ENCODE measurements at places on chromosomes 2 and 18. TPM values are rescaled to one million over a fixed set of nuclear protein-coding genes. Genes with fewer than 3 reads are reported as not detected.
A peak's percentile ranks its signal among the peaks of the same experiment; 100 is the strongest.

GRCh38 chr2:71812736-71813135 is 334.9 kb downstream of the CYP26B1 start:
- DNase-seq: no peak
- H3K27me3 ChIP-seq: no peaks in the 10 kb centered on the region
- no peak overlapping the region for H3K4me3 ChIP-seq
- H3K27ac ChIP-seq: no peak overlapping the region
- H3K36me3 ChIP-seq: no peaks in the 10 kb centered on the region

GRCh38 chr2:168375195-168375798 is 80.8 kb upstream of the CERS6 start:
- H3K27ac ChIP-seq: no peak overlapping the region
- H3K27me3 ChIP-seq: peaks cover 6% of the 10 kb centered on the region
- H3K4me1 ChIP-seq: peaks cover 18% of the 10 kb centered on the region
- H3K4me3 ChIP-seq: no peak overlapping the region
- no peaks in the 10 kb centered on the region for H3K36me3 ChIP-seq

- H3K4me3 ChIP-seq: peak overlapping the region; percentile 63
- peaks cover 76% of the 10 kb centered on the region for H3K4me1 ChIP-seq
- H3K36me3 ChIP-seq: peaks cover 61% of the 10 kb centered on the region
- H3K27ac ChIP-seq: peak overlapping the region; percentile 53
- no peak for DNase-seq
Measured at GRCh38 chr2:181472990-181473389, 15.8 kb downstream of the ITGA4 start.

GRCh38 chr2:197704434-197705120 is 592 bp upstream of the MARS2 start:
- H3K27ac ChIP-seq: peak overlapping the region; percentile 82
- peaks cover 21% of the 10 kb centered on the region for H3K36me3 ChIP-seq
- H3K4me1 ChIP-seq: peaks cover 53% of the 10 kb centered on the region
- DNase-seq: no peak

GRCh38 chr18:67783196-67783946 is 266.9 kb upstream of the DSEL start:
- no peaks in the 10 kb centered on the region for H3K4me1 ChIP-seq
- H3K4me3 ChIP-seq: no peak overlapping the region
- no peak for DNase-seq
- no peaks in the 10 kb centered on the region for H3K27me3 ChIP-seq
- no peak overlapping the region for H3K27ac ChIP-seq
- no peaks in the 10 kb centered on the region for H3K36me3 ChIP-seq

DNA sequence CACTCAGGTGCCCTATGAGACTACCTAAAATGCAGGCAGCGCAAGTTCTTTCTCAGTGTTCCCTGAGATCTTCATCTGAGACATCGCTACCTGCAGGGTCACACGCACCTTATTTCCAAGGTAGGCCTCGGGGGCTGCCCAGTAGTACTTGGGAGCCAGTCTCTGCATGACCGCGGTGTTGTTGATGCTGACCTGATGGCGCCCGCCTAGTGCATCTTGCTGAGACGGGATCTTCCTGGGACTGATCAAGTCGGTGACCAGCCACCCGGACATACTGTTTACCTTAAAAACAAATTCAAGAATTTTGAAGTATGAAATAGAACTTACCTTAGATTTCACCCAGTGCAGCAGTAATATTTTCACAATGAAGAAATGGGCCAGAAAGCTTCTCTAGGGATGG is 80.1 kb downstream of the LAMA1 start:
- H3K27me3 ChIP-seq: no peaks in the 10 kb centered on the region
- H3K36me3 ChIP-seq: no peaks in the 10 kb centered on the region
- no peak overlapping the region for H3K27ac ChIP-seq
- H3K4me3 ChIP-seq: no peak overlapping the region
- no peak for DNase-seq

DNA sequence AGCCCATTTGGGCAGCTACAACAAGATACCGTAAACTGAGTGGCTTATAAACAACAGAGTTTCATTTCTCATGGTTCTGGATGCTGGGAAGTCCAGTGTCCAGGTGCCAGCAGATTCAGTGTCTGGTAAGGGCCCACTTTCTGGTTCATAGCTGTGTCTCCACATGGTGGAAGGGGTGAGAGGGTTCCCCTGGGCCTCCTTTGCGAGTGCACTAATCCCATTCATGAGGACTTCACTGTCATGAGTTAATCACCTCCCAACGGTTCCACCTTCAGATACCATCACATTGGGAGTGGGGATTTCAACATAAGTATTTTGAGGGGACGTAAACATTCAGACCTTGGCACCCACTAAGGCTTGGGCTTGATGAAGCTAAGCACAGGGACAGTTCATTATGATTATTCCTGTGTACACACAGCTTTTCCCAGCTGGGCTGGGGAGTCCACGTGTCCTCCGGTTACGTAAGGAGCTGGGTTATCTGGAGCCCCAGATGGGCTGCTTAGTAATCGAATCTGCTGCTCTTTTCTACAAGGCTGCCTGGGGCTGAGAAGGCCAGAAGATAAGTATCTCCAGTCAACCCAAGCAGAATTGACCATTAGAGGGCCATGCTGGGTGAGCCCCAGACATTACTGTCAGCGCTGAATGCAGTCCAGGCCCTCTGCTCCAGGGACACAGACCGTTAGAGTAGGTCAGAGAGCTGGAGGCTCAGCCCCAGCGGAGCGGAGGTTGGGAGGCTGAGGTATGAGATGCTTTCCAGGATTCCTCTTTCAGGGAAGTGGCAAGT is 42.7 kb downstream of the EPAS1 start:
- no peak for DNase-seq
- no peak overlapping the region for H3K27ac ChIP-seq
- no peak overlapping the region for H3K4me3 ChIP-seq
- peaks cover 2% of the 10 kb centered on the region for H3K36me3 ChIP-seq
- H3K27me3 ChIP-seq: peaks cover 35% of the 10 kb centered on the region

- H3K4me1 ChIP-seq: peaks cover 4% of the 10 kb centered on the region
- no peak overlapping the region for H3K4me3 ChIP-seq
- no peaks in the 10 kb centered on the region for H3K36me3 ChIP-seq
- DNase-seq: no peak
- H3K27me3 ChIP-seq: peaks cover 22% of the 10 kb centered on the region
Measured at GRCh38 chr2:170500770-170501169, 214.4 kb upstream of the SP5 start.

GRCh38 chr18:13266218-13267100 is 47.9 kb downstream of the LDLRAD4 start:
- H3K4me3 ChIP-seq: peak overlapping the region; percentile 16
- peaks cover 7% of the 10 kb centered on the region for H3K27me3 ChIP-seq
- H3K4me1 ChIP-seq: peaks cover 57% of the 10 kb centered on the region
- H3K27ac ChIP-seq: peak overlapping the region; percentile 74

CCNT2 gene
- 41.4 TPM for total RNA-seq

DNA sequence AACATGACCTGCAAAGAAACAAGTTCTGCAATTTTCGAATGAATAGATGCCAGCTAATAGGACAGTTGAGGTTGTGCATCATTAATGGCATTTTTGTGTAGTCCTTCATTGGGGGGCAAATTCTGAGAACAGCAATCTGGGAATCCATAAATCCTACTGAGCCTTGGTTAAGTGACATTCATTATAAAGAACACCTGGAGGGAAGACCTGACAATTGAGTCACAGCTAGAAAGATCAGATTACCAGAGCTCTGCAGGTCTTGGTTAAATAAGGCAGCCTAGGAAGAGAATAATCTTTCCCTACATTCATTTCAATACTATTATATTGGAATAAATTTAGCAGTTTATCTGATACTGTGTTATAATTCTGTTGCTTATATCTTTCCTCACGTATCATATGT is 14.3 kb downstream of the KCNH7 start:
- H3K4me1 ChIP-seq: no peaks in the 10 kb centered on the region
- no peak for DNase-seq
- no peak overlapping the region for H3K27ac ChIP-seq
- no peaks in the 10 kb centered on the region for H3K36me3 ChIP-seq

ABCB11 gene
- not detected for total RNA-seq

DNA sequence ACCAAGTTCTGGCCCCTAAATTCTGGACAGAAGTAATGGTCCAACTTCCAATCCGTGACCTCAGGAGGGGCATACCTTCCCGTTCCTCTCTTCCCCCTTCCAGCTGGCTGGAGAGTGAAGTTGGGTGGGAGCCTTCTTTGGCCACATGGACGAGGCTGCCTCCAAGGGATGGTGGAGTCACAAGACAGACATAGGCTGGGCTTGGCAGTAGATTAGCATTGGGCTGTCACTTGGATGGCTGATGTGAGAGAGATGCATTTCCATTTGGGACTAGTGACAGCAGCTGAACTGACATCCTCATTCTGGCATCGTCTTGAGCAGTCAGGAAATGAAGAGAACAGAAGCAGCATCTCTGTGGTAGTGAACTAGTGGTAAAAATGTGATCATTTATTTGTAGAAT is 12.6 kb downstream of the NT5DC4 start:
- H3K36me3 ChIP-seq: peaks cover 14% of the 10 kb centered on the region
- peaks cover 11% of the 10 kb centered on the region for H3K4me1 ChIP-seq
- DNase-seq: no peak
- H3K4me3 ChIP-seq: no peak overlapping the region
- no peak overlapping the region for H3K27ac ChIP-seq
- H3K27me3 ChIP-seq: no peaks in the 10 kb centered on the region

- H3K4me1 ChIP-seq: no peaks in the 10 kb centered on the region
- no peak overlapping the region for H3K4me3 ChIP-seq
- peaks cover 1% of the 10 kb centered on the region for H3K27me3 ChIP-seq
- H3K36me3 ChIP-seq: no peaks in the 10 kb centered on the region
- DNase-seq: no peak
Measured at GRCh38 chr2:831622-832021, 119.0 kb upstream of the SNTG2 start.

DNA sequence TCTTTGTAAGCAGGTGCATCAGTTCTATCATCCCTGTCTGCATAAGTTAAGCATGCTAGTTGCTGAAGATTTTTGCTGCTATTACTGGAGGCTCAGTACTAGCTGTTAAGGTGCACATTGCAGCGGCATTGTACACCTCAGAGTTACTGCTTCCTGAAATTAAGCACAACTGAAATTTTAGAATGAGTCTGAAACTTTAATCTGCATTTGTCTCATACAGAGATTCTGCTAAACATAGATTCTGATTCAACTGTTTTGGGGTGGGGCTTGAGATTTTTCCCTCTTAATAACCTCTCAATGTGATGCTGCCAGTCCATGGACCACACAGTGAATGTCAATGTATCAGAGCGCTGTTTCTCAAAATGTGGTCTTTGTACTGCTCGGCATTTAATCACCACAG is 585.7 kb upstream of the GCFC2 start:
- no peaks in the 10 kb centered on the region for H3K36me3 ChIP-seq
- no peaks in the 10 kb centered on the region for H3K4me1 ChIP-seq
- no peak overlapping the region for H3K4me3 ChIP-seq
- H3K27ac ChIP-seq: no peak overlapping the region

GRCh38 chr2:192072778-192073177 is 122.0 kb downstream of the TMEFF2 start:
- no peak for DNase-seq
- H3K36me3 ChIP-seq: no peaks in the 10 kb centered on the region
- peaks cover 19% of the 10 kb centered on the region for H3K4me1 ChIP-seq

PGAP1 gene
- 30.1 TPM for total RNA-seq

GRCh38 chr2:127531221-127531648 is 4.2 kb upstream of the MYO7B start:
- no peak overlapping the region for H3K27ac ChIP-seq
- H3K4me1 ChIP-seq: peaks cover 11% of the 10 kb centered on the region
- no peak overlapping the region for H3K4me3 ChIP-seq
- peaks cover 26% of the 10 kb centered on the region for H3K27me3 ChIP-seq
- H3K36me3 ChIP-seq: no peaks in the 10 kb centered on the region

GRB14 gene
- not detected for total RNA-seq

PLEK gene
- total RNA-seq: 3.2 TPM

DNA sequence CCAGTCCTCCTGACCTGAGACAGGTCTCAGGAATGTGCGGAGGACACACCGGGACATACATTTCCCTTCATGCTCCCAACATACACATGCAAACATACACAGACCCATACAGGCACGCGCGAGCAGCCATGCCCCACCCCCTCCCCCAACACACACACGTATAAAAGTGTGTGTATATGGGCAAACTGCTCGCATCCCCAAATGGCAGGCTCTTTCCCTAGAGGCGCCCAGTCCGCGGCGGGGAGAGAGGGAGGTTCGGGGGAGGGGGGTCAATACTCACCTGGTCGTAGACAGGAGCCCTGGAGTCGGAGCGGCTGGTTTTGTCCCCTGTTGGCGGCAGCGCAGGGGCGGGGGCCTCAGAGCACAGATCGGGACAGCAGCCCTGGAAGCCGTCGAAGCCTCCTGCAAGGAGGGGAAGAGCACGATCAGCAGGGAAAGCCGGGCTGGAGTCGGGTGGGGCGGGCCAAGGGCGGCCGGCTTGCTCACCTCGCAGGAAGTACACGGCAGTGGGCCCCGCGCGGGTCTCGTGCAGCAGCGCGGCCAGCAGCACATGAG is 682 bp downstream of the DUSP2 start:
- peak overlapping the region; percentile 96 for H3K27ac ChIP-seq
- DNase-seq: peak; percentile 35
- H3K27me3 ChIP-seq: peaks cover 2% of the 10 kb centered on the region

LIMS3 gene
- total RNA-seq: 0.12 TPM

CCDC102B gene
- 1.1 TPM for total RNA-seq

DNA sequence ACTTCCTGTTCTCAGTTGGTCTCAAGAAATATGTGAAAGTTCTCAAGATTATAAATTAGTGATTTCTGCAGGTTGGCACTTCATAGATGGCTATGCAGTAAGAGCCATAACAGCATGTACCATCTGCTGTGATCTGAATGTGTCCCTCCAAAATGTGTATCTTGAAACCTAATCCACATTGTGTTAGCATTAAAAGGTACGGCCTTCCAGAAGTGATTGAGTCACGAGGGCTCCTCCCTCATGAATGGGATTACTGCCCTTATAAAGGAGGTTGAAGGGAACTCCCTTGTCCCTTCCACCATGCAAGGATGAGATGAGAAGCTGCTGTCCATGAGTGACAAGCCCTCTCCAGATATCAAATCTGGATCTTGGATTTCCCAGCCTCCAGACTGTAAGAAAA is 45.0 kb downstream of the METTL4 start:
- H3K36me3 ChIP-seq: no peaks in the 10 kb centered on the region
- no peaks in the 10 kb centered on the region for H3K4me1 ChIP-seq
- no peak overlapping the region for H3K4me3 ChIP-seq
- no peak overlapping the region for H3K27ac ChIP-seq
- H3K27me3 ChIP-seq: no peaks in the 10 kb centered on the region

- H3K27ac ChIP-seq: no peak overlapping the region
- no peaks in the 10 kb centered on the region for H3K36me3 ChIP-seq
- no peaks in the 10 kb centered on the region for H3K4me1 ChIP-seq
- no peak for DNase-seq
Measured at GRCh38 chr2:159933727-159934049, 128.7 kb downstream of the PLA2R1 start.

LCT gene
- total RNA-seq: 0.41 TPM

GRCh38 chr2:179181002-179181401 is 83.6 kb downstream of the SESTD1 start:
- no peak for DNase-seq
- H3K27me3 ChIP-seq: no peaks in the 10 kb centered on the region
- H3K4me1 ChIP-seq: no peaks in the 10 kb centered on the region

DNA sequence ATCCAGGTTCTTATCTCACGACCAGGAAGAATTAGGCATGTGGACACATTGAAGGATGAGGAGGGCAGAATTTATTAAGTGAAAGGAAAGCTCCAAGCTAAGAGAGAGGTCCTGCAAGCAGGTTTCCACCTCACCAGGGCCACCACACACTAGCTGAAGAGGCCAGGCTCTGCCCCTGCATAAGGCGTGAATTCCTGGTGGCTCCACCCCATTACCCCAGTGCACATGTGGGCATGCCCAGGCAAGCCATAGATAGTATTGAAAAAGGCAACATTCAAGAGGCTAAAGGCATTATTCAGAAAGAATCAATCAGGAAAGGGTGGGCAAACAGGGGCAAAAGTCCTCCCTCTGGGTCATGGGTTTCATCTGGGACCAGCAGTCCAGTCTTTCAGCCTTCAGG is 30.9 kb upstream of the GRP start:
- H3K27me3 ChIP-seq: peaks cover 19% of the 10 kb centered on the region
- no peaks in the 10 kb centered on the region for H3K36me3 ChIP-seq
- no peak overlapping the region for H3K27ac ChIP-seq
- no peak for DNase-seq
- H3K4me3 ChIP-seq: no peak overlapping the region
